ENCODE measurements at places on chromosomes 6 and 20.

DNA sequence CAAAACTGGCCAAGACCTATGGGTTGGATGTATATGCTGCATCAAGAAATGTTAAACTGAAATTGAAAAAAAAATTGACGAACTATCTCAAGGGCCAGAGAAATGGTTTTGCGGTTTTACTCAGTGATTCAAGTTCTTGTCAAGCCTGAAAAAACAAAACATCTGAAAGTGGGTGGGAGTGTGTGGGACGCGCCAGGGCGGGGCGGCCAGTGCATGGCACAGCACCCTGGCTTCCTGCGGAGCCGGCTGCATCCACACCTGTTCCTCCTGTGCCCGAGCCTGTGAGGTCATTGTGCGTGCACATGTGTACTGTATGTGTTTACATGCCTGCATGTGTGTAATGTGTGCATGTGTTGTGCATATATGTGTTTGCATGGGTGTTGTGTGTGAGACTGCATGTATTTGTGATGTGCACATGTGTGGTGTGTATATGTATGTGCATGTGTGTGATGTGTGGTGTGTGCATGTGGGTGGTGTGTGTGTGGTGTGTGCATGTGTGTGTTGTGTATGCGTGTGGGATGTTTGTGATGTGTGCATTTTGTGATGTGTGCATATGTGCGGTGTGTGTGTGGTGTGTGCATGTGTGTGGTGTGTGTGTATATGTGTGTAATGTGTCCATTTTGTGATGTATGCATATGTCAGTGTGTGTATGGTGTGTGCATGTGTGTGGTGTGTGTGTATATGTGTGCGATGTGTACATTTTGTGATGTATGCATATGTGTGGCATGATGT lies 59.8 kb downstream of the CDH4 start:
- DNase-seq: no peak

DNA sequence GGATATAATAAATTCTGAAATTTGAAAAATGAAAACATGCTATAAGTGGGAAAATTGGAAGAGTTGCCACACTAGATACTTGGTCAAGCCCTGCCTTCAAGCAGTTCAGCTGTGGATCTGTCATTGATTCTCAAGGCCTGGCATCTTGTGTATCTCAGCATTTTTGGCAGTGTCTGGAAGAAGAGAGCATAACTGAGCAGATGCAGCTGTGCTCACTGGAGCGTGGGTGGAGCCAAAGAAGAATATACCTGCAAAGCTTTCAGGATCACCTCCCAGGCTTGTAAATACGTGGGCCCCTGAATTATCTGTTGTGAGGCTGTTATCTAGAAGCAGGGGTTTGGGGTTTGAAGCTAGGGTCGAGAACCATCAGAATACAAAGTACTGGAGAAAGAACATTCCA lies 31.3 kb upstream of the CHD6 start:
- no peak for DNase-seq

DNA sequence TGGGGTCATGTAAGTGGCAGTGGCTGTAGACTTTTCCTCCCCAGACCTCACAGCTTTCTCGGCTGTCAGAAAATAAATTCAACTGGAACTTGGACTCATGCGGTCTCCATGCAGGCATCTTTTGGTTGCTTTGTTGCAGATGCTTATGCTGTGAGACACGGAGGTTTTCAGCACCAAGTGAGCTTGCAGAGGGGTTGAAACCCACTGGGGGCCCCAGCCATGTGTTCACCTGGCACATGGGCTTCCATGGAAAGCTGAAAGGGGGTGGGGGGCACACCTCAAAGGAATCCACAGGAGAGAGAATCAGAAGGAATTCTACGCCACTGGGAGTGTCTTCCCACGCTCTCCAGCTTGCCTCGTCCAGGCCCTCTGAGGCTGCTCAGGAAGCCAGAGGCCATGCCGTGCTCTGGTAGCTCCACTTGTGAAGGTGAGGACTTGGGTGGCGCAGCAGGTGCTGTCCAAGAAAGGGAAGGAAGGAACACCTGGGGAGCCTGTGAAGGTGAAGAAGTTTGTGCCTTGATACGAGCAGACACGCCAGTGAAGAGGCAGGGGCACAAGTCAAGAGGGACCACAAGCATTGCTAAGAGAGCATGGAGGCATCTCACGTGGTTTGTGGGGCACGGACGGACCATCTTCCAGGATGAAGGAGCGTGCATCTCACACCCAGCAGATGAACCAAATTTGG lies 134.3 kb upstream of the PMEPA1 start:
- no peak for DNase-seq

DNA sequence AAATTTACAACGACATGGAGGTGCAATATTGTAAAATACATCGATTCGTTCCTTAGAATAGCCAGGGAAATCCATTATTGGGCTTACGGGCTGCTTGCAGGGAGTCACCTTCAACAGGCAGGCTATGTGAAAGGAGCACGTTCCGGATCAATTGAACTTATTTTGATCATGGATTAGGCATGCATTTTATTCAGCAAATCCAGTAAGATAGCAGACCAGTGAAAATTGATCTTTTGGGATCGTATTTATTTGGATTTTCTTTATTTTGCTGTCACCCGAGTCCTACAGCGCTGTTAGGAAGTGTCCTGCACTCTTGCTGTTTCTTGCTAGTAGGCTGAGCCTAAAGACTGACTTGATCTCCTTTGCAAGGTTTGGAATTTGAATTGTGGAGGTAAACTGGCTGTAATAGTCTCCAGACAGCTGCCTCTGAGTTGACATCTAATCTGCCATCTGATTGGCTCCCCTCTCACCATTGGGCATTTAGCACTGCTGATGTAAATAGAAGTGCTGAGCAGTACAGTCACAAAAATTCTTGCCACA lies 3.0 kb downstream of the ARID1B start:
- peak; percentile 46 for DNase-seq

DNA sequence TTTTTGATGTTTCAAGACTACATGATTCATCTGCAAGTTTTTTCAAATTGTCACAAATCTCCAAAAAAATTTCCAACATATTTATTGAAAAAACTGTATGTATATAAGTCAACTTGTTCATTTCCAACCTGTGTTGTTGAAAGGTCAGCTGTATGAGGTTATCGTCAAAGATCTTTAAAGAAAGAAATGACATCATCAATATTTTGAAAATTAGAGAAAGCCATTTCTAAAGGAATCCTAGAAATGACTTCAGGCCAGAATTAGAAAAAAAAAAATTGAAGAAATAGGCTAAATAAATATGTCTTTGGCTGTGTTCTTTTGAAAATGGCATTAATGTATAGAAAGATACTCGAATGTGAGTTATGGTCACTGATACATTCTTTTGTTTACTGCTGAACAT lies 6.8 kb downstream of the RNF146 start:
- no peak for DNase-seq

- DNase-seq: no peak
Measured at GRCh38 chr6:1610497-1611321, 994 bp downstream of the FOXC1 start.

- no peak for DNase-seq
Measured at GRCh38 chr20:50380697-50381040, 129.5 kb upstream of the PTPN1 start.
